ENCODE measurements at places on chromosomes 7 and 10.
A peak's percentile ranks its signal among the peaks of the same experiment; 100 is the strongest.

- DNase-seq = no peak
Measured at GRCh38 chr10:22573820-22574569, 140.4 kb downstream of the PIP4K2A start.

GRCh38 chr7:84177758-84178412 lies 16.7 kb downstream of the SEMA3A start:
- DNase-seq = no peak

DNA sequence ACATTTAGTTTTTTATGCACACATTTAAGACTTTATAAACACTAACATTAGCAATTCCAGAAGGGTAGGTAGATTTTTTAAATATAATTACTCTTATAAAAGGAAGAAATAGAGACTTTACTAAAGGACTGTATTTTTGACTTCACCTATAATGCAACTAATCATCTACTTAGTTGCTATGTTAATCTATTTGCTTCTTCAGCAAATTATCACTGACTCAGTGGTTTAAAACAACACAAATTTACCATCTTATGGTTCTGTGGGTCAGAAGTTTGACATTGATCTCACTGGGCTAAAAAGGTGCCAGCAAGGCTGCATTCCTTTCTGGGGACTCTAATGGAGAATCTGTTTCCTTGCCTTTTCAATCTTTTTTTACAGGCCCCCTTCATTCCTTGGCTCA lies 7.6 kb downstream of the MTERF1 start:
- DNase-seq = no peak

DNA sequence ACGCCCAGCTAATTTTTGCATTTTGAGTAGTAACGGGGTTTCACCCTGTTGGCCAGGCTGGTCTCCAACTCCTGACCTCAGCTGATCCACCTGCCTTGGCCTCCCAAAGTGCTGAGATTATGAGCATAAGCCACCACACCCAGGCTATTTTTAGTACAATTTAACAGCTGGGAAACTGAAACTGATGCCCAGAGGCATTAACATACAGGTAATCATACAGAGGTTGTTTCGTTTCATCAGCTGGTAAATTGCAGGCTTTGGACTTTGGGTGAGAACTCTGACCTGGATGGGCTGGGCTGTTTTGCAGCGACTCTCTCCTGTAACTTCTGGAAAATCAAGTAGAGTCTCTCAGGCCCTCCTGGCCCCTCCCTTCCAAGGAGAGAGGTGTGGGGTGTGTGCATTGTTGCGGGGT lies 6.2 kb upstream of the ACHE start:
- no peak for DNase-seq

DNA sequence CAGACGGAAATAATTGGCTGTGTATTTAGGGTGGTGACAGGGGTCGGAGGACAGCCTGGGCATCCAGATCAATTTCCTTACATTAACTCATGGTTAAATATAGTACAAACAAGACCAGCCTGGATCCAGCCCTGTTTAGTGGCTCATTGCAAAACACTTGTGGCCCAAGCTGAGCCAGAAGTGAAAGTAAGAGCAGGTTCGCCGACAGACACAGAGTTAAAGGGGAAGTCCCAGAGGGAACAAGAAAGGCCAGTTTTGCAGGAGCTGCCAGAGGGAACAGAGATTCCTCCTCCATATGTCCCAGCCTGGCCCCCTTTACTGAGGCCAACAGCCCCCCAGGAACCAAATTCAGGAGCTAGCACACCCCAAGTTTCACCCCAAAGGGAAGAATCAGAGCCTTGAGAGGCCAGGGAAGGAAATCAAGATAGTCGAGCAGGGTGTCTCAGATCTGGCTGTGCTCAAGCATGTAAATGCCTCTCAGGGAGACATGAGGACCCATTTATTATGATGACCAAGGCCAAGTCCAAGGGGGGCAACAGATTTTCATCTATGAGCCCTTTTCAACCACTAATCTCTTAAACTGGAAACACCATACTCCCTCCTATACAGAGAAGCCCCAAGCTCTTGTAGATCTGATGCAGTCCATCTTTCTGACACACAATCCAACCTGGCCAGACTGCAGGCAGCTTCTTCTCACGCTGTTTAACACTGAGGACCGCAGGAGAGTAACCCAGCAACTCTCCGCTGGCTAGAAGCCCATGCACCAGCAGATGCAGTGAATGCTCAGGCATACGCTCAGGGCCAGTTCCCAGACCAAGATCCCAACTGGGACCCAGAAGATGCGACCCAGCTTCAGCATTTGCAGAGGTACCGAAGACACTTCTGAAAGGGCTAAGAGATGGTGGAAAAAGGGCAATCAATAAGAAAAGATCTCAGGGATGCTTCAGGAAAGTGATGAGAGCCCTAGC lies 15.9 kb upstream of the ADCK2 start:
- DNase-seq = peak; percentile 64

DNA sequence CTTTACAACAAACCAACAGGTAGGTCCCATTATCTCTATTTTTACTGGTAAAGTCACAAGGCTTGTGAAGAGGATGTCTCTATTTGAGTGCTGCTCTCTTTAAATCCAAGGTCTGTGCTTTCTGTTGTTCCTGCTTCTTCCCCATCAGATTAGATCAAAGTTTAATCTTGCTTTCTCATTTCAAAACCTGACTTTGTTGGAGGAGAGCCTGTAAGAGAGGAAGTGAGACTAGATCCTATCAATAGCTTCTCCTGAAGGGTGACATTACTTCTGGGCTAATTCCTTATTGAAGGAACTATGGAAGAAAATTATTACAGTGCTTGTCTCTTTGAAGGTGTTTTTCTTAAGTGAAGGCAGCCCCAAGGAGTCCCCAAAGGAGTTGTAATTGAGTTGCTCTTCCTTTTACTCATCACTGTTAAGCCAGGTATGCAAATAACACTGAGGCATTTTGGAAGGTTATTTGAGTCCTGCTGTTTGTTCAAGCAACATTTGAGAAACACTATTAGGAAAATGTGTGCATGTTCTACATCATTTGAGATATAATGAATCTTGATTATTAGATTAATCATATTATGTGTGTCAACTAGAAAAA lies 146.2 kb upstream of the MBL2 start:
- DNase-seq = no peak

DNA sequence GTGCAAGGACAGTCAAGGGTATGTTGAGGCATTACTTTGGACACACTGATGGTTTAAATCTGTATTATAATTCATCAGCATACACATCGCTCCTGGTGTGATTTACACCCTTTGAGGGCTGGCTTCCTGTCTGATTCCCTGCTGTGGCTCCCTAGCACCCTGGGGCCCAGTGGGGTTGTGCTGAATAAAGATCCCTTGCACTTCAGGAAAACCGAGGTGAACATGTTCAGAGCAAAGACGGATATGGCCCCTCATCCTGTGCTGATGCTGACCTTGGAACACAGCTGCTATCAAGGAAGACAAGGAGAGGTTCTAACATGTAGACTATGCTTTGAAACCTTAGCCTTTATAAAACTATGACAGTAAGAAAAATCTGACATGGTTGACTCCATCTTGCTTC lies 84.6 kb upstream of the UNC5B start:
- no peak for DNase-seq

DNA sequence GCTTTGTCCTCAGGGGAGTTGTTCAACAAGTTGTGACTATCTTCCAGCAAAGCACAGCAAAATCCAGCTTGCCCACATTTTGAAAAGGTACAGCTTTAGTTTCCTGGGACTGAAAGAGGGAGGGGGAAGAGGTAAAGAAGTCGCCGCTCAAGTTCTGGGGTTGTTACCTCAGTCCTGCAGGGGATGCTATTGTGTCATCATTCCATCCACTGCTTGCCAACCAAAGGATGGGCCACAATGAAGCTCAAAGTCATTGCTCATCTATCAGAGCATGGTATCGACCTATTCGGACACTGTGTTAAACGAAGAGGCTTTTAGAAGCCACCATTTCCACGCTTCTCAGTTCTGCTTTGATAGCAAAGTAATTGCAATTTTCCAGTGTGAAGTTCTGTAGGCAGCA lies 34.3 kb downstream of the NPY start:
- no peak for DNase-seq

DNA sequence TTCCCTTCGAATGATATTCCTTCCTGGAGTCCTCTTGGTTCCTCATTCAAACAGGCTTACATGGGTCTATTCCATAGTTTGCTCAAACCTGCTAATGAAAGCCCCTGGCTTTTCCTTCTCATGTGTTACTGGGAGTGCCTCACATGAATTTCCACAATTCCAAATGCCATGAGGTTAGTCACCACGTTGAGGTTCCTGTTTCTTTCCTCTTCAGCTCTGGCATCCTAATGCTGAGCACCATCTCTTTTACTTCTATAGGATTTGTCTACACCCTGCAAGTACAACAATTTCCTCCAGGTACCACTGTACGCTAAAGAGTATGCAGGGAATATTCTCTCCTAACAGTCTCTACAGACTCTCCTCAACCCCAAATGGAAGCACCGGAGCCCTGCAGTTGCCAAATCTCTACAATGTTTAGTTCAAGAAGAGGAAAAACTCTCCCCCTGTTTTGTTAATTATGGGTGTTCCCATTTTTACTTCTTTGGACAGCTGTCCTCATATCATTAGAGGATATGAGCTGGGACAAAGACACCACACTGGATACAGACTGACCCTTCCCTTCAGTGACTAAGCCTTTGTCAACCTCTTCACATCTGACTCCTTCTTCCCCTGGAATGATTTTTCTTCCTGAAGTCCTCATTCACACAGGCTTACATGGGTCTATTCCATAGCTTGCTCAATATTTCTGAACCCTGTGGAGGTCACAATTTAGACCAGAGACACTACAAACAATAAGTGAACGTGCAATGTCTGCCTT lies 145.8 kb upstream of the BET1 start:
- no peak for DNase-seq

- DNase-seq = no peak
Measured at GRCh38 chr10:54203401-54203800, 597.6 kb downstream of the PCDH15 start.

DNA sequence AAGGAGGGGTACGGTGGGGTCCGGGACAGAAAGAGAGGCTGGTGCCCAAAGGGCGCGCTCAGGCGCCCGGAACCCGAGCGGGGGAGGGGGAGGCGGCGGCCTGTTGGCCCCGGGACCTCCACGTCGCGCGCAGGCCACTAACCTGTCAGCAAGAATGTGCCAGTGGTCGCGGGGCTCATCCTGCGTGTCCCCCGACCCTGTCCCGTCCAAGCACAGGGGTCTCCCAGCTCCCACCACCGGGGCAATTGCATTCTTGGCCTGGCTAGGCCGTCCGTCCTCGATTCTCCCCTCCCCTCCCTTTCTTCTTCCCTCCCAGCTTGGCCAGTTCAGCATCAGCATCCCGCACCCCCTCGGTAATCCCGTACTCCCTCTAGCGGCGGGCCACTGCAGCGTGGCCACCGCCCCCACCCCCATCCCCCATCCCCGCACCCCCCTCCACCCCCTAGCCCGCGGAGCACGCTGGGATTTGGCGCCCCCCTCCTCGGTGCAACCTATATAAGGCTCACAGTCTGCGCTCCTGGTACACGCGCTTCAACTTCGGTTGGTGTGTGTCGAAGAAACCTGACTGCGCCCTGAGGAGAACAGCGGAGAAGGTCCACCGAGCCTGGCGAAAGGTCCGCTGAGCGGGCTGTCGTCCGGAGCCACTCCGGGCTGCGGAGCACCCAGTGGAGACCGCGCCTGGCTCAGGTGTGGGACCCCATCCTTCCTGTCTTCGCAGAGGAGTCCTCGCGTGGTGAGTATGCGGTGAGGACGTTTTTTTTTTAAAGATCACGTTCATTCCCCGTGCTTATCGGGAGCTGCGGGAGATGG lies at the start of gene SGCE:
Gene SGCE (minus strand): TSS at position 286 of the 810 bp plus-strand sequence. CDS start 35 bp downstream, at position 251.
- DNase-seq = peak; percentile 82

- peak; percentile 55 for DNase-seq
Measured at GRCh38 chr7:16421333-16422102, at the start of gene CRPPA. CRPPA (minus strand) TSS chr7:16421538; CDS start chr7:16421322, 216 bp downstream.

GRCh38 chr7:48933549-48934085 lies 9.3 kb downstream of the CDC14C start:
- peak; percentile 11 for DNase-seq

DNA sequence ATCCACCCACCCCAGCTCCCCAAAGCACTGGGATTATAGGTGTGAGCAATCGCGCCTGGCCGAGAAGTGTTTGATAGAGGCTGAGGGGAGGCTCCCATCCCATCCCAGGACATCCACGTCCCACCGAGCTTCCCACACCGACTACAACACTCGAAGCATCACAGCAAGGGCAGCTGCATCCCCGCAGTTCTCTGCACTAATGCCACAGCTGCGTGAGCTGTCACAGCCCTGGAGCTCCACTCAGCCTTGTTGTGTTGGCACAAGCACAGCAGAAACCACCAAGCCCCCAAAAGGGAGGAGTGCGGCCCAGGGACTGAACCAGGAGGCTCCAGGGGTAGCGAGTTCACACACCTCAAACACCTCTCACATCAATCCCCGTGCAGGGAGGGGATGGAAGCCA lies 121.6 kb downstream of the DIP2C start:
- no peak for DNase-seq

DNA sequence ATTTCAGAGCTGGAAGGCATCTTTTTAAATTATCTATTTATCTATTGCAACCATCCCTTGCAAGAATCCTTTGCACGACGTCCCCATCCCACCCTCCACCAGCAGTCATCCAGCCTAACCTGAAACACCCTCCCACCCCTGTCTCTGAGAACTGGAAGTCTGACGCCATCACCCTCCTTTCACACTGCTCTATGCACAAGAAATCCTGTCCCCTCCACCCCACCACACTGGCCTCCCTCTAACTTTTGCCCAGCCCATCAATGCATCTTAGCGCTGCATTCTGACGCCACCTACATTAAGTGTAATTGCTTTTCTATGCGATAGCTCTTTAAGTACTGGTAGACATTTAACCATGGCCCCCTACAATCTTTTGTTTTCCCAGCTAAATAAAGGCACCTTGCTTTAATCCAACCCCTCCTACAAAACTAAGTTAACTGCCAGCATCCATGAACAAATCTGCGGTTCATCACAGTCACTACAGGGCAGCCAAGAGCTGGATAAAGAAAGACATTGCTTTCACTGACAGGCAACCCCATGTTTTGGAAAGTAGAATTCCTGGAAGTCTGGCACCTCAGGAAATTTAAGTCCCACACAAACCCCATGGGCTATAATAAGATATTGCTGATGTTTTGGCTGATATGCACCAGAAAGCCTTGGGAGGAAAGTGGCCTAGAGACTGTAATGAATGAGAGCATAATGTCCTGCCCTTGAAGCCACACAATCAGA lies 128.0 kb downstream of the GLI3 start:
- no peak for DNase-seq

- no peak for DNase-seq
Measured at GRCh38 chr7:126529254-126529653, 723.5 kb downstream of the GRM8 start.

- DNase-seq = no peak
Measured at GRCh38 chr10:36393801-36394200, 731.6 kb upstream of the ANKRD30A start.

- no peak for DNase-seq
Measured at GRCh38 chr10:23293973-23294590, 50.5 kb downstream of the C10orf67 start.

DNA sequence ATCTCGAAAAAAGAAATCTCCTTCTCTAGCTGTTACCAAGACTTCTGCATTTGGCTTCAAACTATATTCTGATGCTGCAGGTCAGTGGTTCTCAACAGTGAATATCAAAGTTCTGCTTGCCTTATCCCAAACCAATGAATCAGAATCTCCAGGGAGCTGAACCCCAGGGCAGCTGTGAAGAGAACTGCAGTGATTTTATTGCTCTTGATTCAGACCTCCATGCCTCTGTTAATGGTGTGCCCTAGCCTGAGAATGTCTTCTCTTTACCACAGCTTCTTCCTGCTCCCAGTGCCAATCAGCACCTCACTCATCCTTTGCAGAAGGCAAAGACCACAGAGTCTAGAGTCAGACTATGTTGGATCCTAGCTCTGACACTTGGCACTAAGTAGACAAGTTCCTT lies 46.2 kb upstream of the MRLN start:
- no peak for DNase-seq

- peak; percentile 17 for DNase-seq
Measured at GRCh38 chr10:104123397-104123796, 1.4 kb downstream of the SFR1 start.

All from kidney (tissue), 22 donors.